ENCODE measurements at places on chromosomes 11 and 22.

GRCh38 chr22:44219101-44219870 is 38.6 kb downstream of the PARVG start:
- DNase-seq = no peak

DNA sequence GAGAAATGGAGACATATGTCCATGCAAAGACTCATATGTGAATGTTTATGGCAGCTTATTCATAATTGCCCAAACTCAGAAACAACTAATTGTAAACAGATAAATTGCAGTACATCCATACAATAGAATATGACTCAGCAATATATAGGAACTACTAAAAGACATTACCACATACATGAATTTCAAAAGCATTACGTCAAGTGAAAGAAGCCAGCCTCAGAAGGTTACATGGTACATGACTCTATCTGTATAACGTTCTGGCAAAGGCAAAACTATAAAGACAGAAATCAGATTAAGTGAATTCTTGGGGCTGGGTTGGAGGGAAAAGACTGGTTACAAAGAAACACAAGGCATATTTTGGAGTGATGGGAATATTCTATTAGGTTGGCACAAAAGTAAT is 7.2 kb downstream of the KCTD21 start:
- no peak for DNase-seq

DNA sequence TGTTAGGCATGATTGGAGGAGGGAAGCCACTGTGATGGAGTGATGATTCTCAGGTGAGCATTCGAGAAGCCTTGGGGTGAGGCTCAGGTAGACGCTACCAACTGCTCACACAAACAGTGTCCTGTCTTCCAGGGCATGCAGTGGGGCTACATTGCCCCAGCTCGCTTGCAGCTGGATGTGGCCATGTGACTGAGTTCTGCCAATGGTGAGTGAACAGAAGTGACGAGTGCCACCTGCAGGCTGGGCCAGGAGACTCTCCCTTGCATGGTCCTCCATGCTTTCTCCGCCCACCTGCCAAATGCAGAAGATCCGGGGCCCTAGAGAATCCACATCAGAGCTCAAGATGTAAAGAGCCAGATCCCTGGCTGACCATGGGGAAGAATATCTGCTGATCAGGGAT is 195.9 kb downstream of the BCR start:
- DNase-seq = no peak

DNA sequence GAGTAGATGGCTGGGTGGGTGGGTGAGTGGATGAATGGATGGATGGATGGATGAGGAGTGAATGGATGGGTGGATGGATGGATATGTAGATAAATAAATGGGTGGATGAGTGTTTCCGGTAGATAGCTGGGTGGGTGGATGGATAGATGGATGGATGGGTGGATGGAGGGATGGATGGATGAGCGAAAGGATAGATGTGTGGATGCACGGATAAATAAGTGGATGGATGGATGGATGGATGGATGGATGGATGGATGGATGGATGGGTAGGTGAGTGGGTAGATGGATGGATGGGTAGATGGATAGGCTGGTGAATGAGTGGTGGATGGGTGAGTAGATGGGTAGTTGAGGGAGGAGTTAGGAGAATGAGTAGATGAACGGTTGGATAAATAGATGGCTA is 349.3 kb downstream of the MN1 start:
- DNase-seq = no peak

- no peak for DNase-seq
Measured at GRCh38 chr11:26994631-26995095, 751 bp downstream of the FIBIN start.

- DNase-seq = peak; percentile 34
Measured at GRCh38 chr11:129750343-129751292, 65.0 kb upstream of the TMEM45B start.

DNA sequence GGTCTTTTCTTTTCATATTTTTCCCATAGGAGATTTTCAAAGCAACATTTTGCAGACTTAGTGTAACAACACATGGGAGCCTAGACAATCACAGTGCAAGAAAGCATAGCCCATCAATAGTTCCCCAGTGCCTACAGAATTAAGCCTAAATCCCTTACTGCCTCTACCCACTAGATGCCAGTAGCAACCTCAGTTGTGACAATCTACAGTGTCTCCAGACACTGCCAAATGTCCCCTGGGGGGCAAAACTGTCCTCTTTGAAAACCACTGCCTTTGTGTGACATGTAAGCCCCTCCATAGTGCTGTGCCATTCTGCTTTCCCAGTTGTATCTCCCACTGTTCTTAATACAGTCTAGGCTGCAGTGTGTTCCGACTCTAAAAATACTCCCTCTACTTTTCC is 1329.0 kb downstream of the LRRC4C start:
- no peak for DNase-seq

GRCh38 chr11:37861671-37862070 is 1263.6 kb upstream of the RAG2 start:
- no peak for DNase-seq

GRCh38 chr11:33160587-33160986 is 693 bp downstream of the CSTF3 start:
- DNase-seq = no peak

GRCh38 chr11:72908032-72908676 is 93.9 kb downstream of the ATG16L2 start:
- no peak for DNase-seq

DNA sequence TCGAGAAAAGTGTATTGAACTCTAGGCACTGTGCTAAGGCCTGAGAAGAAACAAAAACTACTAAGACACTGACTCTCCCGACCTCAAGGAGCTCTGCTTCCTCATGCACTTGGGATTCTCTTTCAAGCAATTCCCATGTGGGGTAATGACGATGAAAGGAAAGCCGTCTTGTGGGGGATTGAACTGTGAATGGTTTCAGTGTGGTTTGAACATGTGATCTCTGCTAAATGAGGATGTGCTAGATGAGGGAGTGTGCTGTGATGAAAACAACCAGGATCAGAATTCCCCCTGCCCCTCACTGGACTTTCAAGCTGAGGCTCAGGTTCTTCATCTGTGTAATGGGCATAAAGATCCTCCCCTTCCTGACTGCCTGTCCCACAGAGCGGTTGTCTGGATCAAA is 74.9 kb downstream of the DEPDC5 start:
- DNase-seq = no peak
